ENCODE measurements at places on chromosomes 3 and 15.
A peak's percentile ranks its signal among the peaks of the same experiment; 100 is the strongest.

- no peak for DNase-seq
Measured at GRCh38 chr3:9030034-9030433, 66.8 kb upstream of the RAD18 start.

GRCh38 chr15:77889009-77889806 lies 188.3 kb downstream of the TBC1D2B start:
- no peak for DNase-seq

- DNase-seq, result no peak
Measured at GRCh38 chr3:106058475-106058874, 189.7 kb upstream of the CBLB start.

- DNase-seq, result peak; percentile 18
Measured at GRCh38 chr3:179324270-179324754, 1.5 kb downstream of the ZNF639 start.

DNA sequence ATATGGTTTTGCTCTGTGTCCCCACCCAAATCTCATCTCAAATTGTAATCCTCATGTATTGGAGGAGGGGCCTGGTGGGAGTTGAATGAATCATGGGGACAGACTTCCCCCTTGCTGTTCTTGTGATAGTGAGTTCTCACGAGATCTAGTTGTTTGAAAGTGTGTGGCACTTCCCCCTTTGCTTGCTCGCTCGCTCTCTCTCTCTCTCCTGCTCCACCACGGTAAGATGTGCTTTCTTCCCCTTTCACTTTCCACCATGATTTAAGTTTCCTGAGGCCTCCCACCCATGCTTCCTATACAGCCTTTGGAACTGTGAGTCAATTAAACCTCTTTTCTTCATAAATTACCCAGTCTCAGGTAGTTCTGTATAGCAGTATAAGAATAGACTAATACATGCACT lies 60.7 kb downstream of the GSK3B start:
- DNase-seq, result no peak

All from muscle of arm (tissue), 14 donors.